ENCODE measurements at places on chromosomes 4 and X. TPM values are rescaled to one million over a fixed set of nuclear protein-coding genes. Genes with fewer than 3 reads are reported as not detected.

DNA sequence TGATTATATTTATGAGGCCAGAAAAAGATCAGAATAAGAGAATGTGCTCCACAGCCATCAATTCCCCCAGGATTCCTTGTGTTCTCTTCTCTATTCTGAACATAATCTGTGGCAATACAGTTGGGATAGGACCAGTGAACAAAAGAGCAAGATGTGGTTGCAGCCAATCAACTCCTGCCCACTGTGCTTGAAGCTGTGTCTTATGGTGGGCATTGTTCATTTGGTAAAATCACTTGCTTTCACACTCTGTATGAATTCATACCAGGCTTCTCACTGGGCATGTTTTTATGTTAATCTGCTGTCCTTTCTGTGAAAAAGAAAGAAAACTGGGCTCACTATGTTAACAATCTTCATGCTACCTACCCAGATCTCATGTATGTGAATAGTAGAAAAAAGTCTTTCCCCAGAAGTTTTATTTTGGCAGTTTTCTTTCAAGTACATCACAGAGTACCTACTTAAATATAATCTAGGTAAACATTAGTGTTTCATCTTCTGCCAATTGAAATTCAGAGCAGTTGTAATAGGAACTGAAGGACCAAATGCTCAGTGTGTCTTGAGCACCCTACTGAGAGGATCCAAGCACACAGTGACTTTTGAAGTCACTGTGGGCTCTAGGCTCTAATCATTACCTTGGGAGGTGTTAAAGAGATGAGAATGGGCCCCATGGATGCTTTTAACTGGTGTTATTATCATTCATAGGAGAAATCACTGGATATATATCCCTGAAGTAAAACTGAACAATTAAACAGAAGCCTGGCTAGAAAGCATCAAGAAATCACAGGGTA is 429.2 kb upstream of the TRAM1L1 start:
- no peak for DNase-seq

The GAK gene
- total RNA-seq = 23.1 TPM

- DNase-seq = no peak
These were observed 13.3 kb downstream of the TLR10 start for GRCh38 chr4:38769441-38769840.

GRCh38 chr4:152668338-152668964 is 11.3 kb downstream of the TMEM154 start:
- no peak for DNase-seq

The F8A3 gene
- total RNA-seq = 1.1 TPM

The NWD2 gene
- not detected for total RNA-seq

- no peak for DNase-seq
These were observed 97.2 kb downstream of the ADAMTS3 start for GRCh38 chr4:72471816-72472215.

DNA sequence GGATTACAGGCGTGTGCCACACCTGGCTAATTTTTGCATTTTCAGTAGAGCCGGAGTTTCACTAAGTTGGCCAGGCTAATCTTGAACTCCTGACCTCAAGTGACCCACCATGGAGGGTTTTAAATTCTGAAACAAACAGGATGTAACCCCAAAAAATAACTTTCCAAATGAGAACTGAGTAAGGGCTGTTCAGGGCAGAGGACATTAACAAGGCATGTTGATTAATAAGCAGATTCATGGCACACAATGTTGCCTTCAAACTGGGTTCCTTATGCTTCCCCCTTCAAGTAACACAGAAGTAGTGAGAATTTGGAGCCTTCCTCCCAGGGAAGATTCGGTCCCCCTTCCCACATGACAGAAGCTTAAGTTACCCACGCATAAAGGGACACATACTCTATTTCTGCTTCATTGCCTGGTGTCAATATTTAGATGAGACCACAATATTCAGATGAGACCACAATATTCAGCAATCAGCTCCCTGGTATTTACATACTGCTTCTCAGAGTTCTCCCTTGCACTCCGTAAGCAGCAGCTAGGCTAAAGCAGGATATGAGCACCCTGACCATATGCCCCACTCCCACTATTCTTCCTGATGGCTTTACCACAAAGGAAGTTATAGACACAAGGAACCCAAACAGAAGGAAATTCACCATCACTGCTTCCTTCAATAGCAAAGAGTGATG is 21.4 kb downstream of the GRSF1 start:
- DNase-seq = no peak

The GNRHR gene
- not detected for total RNA-seq

The FAM184B gene
- total RNA-seq = under 0.01 TPM

- no peak for DNase-seq
These were observed 44.2 kb downstream of the CCNI start for GRCh38 chr4:77031544-77031943.

DNA sequence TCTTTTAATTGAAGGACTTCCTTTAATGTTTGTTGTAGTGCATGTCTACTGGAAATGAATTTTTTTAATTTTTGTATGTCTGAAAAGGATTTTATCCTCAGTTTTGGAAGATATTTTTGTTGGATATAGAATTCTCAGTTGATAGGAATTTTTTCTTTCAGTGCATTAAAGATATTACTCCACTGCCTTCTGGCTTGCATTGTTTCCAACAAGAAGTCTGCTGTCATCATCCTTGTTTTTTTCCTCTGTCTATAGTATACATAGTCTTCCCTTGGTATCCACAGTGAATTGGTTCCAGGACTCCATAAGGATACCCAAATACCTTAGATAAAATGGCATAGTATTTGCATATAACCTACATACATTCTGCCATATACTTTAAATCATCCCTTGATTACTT is 33.5 kb downstream of the SCD5 start:
- no peak for DNase-seq

GRCh38 chr4:3040452-3041191 is 33.7 kb downstream of the HTT-AS start:
- DNase-seq = no peak

The SERTM2 gene
- not detected for total RNA-seq
